ENCODE measurements at places on chromosomes 7 and 10.

GRCh38 chr7:97024209-97025129, at the start of gene DLX5:
DLX5 (minus strand) TSS chr7:97024831; CDS start chr7:97024623, 208 bp downstream.
- DNase-seq = no peak

DNA sequence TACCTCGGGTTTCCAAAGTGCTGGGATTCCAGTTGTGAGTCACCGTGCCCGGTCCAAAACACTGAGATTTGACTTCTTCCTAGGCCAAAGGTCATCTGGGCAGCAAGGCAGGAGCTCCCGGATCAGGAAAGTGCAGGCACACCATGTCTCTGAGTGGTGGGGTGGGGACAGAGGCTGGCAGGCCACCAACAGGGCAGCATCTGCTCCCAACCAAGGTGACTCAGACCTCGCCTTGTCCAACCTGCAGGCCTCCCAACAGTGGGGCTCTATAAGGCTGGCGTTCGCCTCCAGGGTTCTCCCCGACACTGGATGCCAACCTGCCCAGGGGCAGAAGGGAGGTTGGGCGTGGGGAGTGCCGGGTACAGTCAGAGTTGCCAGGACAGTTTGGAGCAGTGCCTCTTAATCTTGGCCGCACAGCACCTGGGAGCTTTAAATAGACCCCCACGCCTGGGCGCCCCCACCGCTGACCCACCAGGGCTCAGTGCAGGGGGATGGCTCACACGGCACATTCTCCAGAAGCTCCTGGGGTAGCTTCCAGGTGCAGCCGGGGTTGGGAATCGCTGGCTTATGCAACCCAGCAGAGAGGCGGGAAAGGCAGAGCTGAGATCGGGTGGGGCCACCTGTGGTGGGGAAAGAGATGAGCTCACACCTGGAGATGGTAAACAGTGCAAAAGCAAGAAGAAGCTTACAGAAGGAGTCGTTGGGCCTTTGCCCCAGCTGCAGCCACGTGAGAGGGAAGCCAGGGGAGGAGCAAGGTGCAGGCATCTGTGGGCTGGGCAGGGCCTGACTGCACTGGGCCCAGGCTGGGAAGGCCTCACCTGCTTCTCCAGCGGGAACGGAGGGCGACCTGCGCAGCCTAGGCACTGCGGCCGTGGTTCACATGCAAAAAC, 10.9 kb downstream of the CALML5 start:
- DNase-seq = no peak

DNA sequence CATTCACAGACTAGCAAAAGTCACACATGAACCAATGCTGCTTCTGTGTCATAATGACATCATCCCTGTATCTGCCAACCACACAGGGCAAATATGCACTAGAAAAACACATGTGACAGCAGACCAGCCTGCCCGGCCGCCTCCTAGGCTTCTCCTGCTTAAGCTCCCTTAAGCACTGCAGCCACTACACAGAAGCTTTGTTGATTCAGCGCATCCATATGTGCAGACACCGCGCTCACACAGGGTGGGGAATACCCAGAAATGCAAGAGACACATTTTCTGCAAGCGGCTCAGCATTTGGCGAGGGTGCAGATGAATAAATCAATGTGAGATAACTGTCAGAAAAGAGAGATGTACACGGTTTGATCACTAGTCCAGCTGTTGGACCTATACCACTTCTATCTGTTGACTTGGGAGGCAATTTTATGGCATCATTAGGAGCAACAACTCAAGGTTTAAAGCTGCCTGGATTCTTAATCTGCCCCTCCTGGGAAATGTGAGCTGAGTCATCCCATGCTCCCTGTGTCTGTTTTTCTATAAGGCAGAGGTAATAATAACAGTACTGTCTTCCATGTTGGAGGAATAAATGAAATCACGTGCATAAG, 33.4 kb downstream of the CPXM2 start:
- DNase-seq = no peak

- no peak for DNase-seq
These were observed 9.1 kb downstream of the WDR86 start for GRCh38 chr7:151400626-151401315.

GRCh38 chr7:103687951-103688350, 241.9 kb upstream of the SLC26A5 start:
- no peak for DNase-seq

DNA sequence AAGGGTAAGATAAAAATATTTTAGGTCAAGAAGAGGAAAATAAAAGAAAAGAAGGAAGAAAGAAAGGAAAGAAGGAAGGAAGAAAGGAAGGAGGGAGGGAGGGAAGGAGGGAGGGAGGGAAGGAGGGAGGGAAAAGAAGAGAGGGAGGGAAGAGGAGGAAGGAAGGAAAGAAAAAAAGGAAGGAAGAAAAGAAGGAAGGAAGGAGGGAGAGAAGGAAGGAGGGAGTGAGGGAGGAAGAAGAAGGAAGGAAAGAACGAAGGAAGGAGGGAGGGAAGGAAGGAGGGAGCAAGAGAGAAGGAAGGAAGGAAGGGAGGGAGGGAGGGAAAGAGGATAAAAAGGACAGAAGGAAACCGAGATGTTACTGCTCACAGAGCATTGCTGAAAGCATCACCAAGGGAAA, 209.5 kb upstream of the PITRM1 start:
- DNase-seq = no peak

DNA sequence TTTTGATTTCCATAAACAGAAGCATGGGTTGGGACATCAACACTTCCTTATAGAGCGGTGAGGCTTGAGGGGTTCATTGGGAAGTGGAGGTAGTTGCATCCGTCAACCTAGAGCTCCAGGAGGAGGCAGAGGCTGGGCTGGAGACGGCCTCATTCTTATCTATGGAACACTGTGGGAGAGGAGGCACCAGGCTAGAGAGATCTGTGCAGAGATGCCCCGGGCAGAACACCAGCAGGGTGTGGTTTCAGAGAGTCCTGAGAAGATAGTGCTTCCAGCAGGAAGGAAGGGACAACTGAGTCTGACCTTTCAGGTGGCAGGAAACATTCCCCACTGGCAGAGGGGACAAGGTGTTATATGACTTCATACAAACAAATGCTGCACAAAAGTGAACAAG, 56.7 kb downstream of the TCERG1L start:
- no peak for DNase-seq

DNA sequence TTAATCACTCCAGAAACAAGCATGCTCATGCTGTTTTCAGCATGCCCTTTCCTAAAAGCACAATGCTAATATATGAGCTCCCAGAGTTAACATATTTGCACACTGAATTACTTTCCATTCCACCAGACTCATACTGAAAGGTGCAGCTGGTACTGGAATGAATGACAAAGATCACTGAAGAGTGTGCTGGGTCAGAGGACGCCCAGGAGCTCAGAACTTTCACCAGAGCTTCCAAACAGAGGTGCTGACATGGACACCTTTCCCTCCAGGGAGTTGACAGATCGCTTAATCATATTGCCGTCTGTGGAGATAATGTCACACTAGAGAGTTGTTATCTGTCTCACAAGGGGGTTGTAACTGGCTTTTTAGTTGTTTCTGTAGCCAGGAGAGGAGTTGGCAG, 292.9 kb downstream of the LHFPL3 start:
- DNase-seq = no peak

GRCh38 chr10:71453186-71453585, 56.5 kb downstream of the CDH23 start:
- DNase-seq = no peak

DNA sequence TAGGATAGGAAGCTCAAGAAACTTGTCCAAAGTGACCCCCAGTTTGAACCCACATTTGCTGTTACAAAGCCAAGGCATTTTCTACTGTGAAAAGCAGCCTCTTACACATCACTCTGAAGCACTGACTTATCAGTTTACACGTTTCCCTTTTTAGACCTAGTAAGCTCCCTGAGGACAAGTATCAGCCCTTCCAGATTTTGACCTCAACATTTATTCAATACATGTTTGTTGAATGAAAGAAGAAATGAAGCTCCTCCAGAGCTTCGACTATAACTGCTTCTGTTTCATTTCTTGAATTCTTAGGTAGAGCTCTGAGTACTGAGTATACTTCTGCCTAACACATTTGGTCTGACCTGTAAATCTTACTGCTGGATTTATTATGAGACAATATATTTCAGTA, 2.7 kb downstream of the WASL start:
- no peak for DNase-seq

- peak; percentile 83 for DNase-seq
These were observed 31.1 kb downstream of the ADAP1 start for GRCh38 chr7:923108-924041.

DNA sequence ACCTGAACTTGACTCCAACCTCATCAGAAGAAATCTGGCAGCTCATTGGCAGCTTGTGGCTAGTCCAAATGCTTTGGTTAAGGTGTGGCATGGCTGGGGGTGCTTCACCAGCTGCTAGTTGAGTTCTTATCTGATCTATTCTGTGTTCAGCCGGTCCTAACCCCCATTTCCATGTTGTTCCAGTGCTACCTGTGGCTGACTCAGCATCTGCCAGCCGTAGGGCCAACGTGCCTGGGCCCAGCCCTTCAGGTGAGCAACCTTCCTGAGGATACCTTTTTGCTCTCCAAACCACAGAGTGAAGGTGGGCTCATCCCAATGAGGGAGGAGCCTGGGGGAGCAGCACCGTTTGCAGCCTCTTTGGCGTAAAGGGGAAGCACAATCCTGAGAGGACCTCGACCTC, 46.8 kb upstream of the C10orf120 start:
- DNase-seq = no peak

GRCh38 chr10:108655057-108655456, 1268.3 kb downstream of the XPNPEP1 start:
- no peak for DNase-seq

DNA sequence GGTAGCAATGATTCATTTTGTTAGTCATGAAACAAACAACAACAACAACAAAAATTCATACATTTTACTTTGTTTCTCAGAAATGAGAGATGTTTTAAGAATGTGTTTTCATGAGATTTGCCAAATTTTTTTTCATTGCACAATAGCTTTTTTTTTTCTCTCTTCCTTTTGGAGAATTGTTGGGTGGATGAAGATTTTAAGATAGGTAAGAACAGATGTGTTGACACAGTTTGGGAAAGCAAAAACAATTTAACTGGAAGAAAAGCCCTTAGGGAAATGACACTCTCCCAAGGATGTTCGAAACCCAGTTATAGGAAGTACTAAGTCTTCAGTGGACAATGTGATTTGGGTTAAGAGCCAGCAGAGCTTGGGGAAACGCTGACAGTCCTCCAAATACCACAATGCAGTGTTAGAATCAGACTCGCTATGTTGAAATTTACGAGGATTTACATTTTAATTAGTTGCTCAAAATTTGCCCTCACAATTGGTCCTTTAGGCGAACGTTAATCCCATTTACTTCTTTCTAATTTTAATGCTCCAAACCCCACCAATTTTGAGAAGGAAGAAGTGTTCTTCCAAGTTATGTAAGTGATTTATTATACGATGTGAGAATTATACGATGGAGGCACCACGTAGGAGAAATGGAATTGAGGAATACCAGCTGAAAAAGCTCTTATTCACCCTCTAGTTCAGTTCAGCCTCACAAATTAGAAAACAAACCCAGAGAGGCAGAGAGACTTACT, 61.2 kb downstream of the HHEX start:
- DNase-seq = no peak

DNA sequence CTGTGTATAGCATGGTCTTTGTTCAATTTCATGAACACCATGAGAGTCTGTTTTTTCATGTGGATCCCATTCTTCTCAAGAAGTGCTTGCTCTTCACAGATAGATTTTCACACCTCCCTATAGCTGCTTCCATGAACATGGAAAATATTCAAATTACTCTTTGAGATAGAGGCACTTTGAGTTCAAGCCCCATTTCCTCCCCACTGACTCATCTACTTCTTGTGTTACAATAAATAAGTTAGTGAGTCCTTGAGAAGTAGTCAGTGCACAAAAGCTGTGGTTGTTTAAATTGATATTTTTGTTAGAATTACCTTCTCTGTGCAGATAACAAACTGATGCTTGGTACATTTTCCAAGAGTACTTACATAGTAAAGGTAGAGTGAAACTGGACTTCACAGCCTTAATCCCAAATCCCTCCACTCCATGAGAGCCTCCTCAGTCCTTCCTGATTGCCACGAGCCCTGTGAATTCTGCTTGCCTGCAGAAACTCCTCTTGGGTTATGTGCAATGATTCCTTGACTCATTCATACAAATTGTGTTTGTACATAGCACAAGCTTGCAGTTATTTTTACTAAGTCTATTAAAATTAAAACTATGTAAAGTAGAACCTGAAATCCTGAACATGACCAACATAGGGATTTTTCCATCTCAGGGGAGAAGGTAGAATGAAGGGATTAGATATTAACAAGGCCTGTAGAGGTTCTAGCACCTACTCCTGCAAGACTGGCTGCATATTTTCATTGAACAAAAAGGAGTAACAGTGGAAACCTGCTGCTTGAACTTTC, 496.2 kb downstream of the TNS3 start:
- DNase-seq = no peak

DNA sequence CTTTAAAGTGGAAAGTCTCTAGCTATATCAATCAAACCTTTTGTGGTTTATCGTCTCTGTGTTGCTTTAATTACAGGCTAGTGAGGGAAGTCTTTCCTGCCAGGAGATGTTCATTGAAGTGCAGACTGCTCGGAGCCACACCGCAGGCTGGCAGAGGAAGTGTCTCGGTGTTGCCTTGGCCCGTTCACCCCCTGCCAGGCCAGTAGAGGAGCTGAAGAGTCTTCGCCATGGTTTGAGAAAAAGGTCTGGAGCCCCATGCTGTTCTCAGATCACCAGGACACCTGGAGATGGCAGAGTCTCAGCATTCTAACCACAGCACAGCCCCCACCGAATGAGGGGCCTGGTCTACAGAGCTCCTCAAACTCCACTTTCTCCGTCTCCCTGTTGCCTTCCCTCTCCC, 275.9 kb upstream of the PLPP4 start:
- DNase-seq = no peak

DNA sequence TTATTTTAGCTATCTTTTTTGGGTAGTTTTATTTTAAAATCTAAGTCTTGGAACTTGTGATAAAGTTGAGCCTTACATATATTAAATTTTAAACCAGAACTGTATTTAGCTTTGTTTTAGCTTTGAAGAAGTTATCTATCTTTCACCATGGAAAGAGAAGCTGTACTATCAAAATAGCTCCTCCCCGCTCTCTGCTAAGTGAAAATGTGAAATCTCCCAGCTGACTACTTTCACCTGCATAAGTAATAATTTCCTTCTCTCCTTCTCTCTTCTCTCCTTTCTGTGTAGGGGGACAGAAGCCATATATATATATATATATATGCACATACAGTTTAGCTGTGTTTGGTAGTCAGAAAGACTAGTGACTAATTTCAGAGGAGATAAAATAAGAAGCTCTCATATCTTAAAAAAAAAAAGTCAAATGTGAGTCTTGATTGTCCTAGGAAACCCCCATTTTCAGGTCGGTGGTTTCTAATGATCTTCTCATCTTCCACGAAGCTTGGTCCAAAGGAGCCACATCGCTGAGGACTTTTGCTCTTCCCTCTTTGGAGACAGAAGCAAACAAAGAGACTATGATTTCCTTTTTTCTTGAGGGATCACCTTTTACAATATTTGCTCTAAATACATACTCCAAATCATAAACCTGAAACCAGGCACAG, 30.6 kb upstream of the GDI2 start:
- no peak for DNase-seq

GRCh38 chr10:88792661-88793060, 9.9 kb upstream of the LIPM start:
- DNase-seq = no peak

- DNase-seq = no peak
These were observed 70.4 kb upstream of the ITPRID1 start for GRCh38 chr7:31443457-31443856.

GRCh38 chr7:3309140-3309539, 8.1 kb downstream of the SDK1 start:
- DNase-seq = no peak

- no peak for DNase-seq
These were observed 65.3 kb downstream of the CHCHD3 start for GRCh38 chr7:133016604-133017003.
